ENCODE measurements at places on chromosomes 2 and 18.

- DNase-seq = no peak
Measured at GRCh38 chr18:35282353-35282752, 7.7 kb downstream of the ZSCAN30 start.

- DNase-seq = no peak
Measured at GRCh38 chr18:62396381-62396780, 71.3 kb downstream of the TNFRSF11A start.

DNA sequence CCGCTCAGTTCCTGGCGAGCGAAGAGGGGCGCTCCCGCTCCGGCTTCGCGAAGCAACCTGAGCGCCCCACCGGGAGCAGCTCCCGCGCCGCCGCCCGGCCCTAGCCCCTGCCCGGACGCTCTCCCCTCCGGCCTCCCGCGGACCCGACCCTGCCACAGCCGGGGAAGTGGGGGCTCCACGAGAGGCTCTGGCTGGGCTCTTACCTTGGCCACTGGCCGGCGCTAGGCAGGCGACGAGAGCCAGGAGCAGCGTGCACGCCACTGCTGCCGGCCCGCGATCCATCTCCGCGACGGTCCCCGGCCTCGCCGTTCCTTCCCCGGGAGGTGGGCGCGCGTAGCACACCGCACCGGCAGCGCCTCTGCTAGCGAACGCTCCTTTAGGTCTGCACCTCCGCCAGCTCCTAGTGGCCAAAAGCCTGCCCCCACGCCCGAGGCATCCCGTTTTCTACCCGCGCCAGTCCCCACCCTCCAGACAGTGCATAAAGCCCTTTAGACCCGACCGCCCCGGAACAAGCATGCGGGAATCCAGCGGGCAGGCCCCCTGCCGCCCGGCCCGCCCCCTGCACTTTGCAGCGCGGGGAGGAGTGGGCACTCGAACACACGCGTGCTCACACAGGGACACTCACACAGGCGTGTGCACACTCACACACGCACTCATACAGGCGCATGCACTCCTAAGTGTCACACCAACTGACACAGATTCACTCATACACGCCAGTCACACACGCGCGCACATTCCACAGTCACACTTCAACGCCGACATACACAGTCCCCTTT, at the start of gene LRP2:
Gene LRP2, minus strand, starts transcription at position 417 of the 776 bp plus-strand sequence. Its CDS starts 135 bp downstream, at position 282.
- peak; percentile 5 for DNase-seq

DNA sequence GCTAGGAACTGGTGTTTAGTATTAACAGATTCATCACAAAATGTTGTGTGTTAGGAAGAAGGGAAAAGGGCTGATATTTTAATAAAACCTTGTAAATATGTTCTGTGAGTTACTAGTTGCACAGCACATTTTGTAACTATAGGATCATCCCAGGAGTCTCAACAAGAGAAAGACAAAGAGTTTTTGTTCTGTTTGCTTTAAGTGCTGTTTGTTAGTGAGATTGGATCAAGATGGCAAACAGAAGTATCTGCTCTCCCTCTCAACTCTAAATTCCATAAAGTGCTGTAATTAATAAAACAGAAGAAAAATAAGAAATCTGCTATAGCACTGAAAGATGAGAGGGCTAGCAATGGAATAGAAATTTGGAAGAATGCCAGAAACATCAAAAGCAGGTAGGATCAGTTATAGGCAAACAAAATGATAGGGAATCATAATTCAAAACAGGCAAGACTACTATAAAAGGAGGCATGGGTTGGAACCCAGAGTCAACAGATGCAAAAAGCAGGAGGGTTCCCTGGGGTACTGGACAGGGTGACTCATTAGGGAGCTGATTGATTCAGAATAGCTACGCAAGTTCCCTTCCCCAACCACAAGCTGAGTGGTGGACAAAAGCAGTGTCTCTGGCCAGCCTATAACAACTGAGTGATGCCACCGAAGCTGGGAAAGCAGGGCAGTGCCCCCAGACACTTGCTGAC, 75.8 kb downstream of the DYNC1I2 start:
- no peak for DNase-seq

- DNase-seq = no peak
Measured at GRCh38 chr2:198053776-198054175, 249.4 kb downstream of the PLCL1 start.
